ENCODE measurements at places on chromosomes 1 and 21.

DNA sequence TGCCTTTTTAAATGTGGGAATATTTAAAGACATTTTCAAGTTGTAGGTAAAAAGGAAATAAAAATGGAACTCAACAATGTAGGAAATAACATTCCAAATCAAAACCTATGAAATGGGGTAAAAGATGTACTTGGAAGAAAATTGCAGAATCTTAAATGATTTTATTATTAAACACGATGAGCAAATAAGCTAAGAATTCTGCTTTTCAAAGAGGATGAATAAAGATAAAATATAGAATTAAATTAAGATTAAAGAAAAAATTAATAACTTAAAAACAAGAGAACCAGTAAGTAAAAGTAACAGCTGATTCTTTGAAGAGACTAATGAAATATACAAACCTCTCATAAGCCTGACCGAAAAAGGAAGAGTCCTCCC lies 74.0 kb downstream of the NPHP4 start:
- DNase-seq = no peak

DNA sequence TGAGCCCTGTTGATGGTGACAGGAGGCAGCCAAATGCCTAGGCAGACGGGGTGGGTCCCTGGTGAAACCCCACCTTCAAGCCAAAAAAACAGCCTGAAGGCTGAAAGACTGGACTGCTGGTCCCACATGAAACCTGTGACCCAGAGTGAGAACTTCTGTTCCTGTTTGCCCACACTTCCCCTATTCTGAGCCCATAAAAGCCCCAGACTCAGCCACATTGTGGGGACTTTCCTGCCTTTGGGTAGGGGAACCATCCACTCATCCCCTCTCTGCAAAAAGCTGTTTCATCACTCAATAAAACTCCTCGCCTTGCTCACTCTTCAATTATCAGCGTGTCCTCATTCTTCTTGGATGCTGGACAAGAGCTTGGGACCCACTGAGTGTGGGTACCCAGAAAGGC lies 25.2 kb downstream of the HTR6 start:
- no peak for DNase-seq

- DNase-seq = no peak
Observed at GRCh38 chr1:4637616-4638344, 16.6 kb upstream of the AJAP1 start.

DNA sequence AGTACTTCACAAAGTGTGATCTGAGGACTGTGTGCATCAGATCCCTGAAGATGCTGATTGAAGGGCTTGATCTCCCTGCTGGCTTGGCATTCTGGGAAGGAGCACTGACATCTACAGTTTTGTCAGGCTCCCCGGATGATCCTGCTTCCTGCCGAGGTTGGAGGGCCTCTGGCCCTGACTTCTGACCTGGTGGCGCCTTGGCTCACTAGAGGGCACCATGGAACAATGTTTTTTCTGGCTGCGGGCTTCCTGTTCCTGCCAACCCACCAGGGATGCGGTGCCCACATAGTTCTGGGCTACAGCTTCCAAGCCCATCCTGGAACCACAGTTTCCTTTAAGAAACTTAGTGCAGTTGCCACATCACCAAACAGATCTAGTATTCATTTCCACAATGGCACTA lies 38.8 kb upstream of the RASAL2 start:
- no peak for DNase-seq

GRCh38 chr1:40495315-40495903 lies 13.2 kb upstream of the EXO5 start:
- DNase-seq = no peak

DNA sequence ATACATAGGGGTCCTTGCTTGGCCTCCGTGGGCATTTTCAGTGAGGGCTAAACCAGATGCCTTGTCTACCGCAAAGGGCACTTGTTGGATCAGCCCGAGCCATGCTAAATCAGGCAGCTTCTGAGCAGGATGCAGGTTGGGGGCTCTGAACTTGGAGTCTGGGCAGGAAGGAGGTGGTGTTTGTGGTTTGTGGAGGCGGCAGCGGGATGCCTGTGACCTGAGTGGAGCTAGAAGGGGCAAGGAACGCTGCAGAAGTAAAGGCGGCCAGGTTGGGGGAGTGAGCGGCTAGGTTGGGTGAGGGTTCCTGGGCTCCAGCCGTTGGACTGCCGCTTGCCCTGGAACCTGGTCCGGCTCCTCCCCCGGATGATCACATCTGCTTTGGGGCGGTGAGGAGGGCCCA lies 183.9 kb downstream of the CAMTA1 start:
- DNase-seq = no peak

DNA sequence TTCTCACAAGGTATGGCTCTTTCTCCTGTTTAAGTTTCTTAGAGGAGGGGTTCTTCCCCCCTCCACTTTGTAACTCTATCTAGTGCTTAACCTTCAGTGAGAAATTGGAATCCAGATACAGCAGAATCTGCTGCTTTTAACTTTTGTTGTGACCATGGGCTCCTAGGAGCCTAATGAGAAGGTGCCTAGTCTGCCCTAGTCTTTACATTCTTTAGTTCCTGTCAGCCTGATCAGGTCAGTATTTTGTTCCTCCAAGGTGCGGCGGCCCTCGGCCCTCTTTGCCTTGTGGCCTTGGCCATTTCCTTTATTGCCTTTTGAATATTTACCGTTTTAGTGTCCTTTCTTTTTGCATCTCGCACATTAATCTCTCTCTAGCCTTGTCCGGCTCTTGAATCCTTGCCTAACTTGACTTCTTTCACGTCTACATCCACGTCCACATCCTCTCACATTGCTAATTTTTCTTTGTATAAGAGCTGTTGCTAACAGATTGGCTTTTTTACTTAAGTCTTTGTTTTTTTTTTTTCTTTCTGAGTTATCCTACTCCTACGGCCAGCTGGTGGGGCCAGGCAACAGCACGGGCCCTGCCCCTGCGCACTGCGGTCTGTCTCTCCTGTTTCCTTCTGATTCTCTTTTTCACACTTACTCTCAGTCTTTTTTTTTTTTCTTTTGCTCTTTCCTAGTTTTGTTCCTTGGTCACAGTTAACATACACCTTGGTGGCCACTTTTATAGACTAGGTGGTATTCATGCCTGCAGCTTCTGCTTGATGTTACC lies 49.0 kb downstream of the SFPQ start:
- DNase-seq = no peak

GRCh38 chr1:46084553-46085451 lies 47.6 kb downstream of the PIK3R3 start:
- no peak for DNase-seq

DNA sequence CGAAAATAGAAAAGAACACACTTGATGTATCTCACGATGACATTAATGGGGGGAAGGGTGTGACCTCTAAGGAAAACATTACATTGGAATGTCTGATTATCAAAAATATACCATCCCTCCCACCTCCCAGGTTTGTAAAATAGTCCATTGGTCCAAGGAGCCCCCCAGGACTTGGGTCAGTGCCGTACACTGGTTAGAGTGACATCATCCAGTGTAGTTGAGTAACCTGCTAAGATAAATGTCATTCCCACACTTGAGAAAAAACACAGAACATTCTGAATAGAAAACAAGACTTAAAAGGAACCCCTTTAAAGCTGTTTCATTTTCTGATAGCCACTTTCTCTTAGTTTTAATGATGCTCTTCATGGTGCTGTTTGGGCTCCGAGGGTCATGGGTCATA lies 15.2 kb downstream of the DDX20 start:
- no peak for DNase-seq

DNA sequence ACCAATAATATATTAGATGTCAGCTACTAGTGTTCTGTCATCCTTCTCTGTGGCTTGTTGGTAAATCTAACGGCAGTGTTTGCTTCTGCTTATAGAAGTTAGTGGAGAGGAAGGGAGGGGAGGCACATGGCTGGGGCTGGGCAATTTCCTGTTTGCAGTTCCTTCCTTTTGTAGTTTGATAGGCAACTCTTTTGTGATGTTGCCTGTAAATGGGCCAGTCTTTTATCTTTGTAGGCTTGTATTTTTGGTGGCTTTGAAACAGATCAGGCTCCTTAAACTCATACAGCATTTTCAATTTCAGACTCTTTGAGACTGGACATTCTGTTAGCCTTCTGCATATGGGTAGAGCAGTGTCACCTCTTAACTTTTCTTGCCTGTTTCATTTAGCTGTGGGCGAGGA lies 48.1 kb downstream of the CDC14A start:
- peak; percentile 25 for DNase-seq

GRCh38 chr1:196698993-196699392 lies 47.1 kb downstream of the CFH start:
- no peak for DNase-seq

GRCh38 chr1:41481109-41481775 lies 3.2 kb downstream of the EDN2 start:
- no peak for DNase-seq

- no peak for DNase-seq
Observed at GRCh38 chr1:192878249-192878648, 69.4 kb downstream of the RGS2 start.

GRCh38 chr21:34971656-34972055 lies 77.4 kb downstream of the RUNX1 start:
- DNase-seq = no peak

DNA sequence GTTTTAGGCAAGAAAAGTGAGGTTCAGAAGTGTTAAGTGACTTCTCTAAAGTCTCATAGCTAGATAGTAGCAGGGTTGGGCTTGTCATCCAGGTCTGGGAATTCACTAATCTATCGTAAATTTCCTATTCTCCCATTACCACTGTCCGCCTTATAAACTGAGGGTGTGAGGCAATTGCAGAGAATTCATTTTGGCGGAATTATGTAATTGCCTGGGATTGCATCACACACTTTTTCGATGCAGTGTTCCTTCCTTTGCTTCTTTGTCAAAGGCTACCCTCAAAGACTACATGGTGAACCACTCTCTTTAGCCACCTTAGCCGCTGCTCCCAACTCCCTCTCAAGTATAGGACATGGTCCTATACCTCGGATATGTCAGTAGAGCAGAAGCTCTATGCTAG lies 19.1 kb downstream of the SELP start:
- DNase-seq = no peak

DNA sequence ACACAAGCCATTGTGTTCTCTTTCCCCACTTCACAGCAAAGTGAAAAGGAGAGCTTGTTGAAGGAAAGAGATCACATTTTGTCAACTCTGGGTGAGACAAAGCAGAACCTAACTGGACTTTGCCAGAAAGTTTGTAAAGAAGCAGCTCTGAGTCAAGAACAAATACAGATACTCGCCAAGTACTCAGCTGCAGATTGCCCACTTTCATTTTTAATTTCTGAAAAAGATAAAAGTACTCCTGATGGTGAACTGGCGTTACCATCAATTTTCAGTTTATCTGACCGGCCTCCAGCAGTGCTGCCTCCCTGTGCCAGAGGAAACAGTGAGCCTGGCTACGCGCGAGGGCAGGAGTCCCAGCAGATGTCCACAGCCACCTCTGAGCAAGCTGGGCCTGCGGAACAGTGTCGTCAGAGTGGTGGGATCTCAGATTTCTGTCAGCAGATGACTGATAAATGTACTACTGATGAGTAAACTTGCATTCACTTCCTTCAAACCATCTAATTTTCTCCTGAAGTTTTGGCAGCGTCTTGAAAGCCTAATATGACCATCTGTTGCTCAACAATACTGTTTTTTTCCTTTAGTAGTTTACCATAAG lies 43.7 kb downstream of the BACH1 start:
- DNase-seq = no peak

- no peak for DNase-seq
Observed at GRCh38 chr1:219931033-219931432, 2.7 kb upstream of the SLC30A10 start.

DNA sequence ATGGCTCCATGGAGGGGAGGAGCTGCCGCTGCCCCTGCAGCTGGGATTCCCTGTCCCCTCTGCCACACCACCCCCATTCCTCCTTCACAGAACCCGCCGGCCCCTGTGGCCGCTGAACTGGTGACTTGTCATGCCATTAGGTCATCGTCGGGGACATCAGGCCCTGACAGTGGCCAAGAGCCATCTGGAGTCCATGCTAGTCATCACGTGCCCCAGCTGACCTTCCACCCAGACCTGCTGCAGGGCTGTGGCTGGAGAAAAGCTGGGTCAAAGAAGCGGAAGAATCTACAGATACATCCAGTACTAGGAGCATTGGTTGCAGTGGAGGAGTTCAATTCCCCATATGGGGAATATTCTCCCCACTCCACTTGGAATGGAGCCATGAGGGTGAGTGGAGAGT lies 78.1 kb downstream of the KCNJ15 start:
- no peak for DNase-seq
